ENCODE measurements at places on chromosomes 6 and 20.

DNA sequence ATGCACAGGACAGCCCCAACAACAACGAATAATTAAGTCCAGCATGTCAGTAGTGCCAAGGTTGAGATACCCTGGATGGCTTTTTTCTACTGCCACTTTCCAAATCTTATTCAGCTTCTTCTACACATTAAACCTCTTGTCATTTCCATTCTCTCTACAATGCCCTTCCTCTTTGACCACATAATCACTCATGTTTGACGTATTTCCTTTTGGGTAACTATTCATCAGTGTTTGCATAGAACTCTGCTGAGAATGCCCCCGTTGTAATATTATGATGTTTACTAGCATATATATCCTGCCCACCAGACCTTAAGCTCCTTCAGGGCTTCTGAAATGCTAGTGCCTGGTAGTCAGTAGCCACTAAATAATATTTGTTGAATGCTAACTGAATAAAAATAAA is 515.3 kb upstream of the RNF217 start:
- no peak for DNase-seq

DNA sequence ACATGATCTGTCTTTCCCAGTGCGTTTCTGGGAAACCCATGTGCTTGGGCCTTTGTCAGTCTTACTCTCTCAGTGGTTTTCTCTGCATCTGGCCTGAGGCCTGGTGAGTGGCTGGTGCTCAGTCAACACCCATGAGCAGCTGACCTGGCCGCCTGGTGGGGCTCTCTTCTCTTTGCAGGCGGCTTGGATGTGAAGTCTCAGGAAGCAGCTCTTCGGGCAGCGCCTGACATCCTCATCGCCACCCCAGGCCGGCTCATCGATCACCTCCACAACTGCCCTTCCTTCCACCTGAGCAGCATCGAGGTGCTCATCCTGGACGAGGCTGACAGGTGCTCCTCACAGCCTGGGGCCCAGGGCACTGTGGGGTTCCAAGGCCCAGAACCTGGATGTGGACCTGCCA is 10.8 kb downstream of the DDX27 start:
- no peak for DNase-seq

- DNase-seq, result no peak
Observed at GRCh38 chr6:34534656-34535055, 21.5 kb downstream of the SPDEF start.

DNA sequence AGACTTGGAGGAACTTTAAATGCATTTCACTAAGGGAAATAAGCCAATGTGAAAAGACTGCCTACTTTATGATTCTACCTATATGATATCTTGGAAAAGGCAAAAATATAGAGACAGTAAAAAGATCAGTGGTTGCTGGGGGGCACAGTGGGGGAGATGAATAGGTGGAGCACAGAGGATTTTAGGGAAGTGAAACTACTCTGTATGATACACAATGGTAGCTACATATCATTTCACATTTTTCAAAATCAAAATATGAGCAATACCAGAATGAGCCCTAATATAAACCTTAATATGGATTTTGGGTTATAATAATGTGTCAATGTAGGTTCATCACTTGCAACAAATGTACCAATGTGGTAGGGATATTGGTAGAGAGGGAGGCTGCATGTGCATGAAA is 161.4 kb upstream of the HTR1E start:
- no peak for DNase-seq

- no peak for DNase-seq
Observed at GRCh38 chr6:41257369-41258195, 28.9 kb downstream of the TREM1 start.

DNA sequence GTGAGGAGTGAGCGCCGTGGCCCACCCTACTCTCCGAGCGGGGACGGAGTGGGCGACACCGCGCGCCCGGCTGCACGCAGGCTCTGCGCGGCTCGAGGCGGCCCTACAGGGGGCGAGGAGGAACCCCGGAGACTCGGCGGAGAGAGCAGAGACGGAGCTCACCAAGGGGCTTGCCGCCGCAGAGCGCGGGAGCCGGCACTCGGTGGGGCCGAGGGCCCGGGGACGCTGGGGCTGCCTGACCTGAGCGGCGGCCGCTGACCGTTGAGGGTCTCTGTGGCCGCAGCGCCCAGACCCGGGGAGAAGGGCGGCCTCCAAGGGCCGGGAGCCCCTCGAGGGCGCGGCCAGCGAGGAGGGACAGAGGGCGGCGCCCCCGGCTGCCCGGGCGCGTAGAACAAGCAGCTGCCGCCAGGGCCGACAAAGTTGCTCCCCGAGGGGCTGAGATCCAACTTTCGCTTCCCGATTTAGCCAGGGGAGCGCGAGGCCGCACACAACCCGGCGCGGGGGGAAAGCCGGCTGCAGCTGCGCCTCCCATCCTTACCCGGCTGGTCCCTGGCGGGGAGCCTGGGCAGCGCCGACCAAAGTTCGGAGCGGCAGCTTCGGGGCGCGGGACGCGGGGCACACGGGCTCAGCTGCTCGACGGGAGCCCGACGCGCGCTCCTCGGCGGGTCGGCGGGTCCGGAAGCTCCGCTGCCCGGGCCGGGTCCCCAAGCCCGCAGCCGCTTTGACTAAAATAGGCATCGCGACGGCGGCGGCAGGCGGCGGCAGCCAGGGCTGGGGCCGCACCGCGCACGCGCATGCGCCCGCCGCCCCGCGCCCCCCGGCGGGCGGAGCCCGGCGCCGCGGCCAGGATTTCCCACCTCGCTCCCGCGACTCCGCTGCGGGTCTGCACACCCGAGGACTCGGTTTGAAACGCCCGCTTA is 43.1 kb downstream of the POPDC3 start:
- DNase-seq, result no peak

Measured in GM12878 (cell line).